SK-N-MC (cell line): ENCODE measurements at places on chromosomes 11 and 22.
A peak's percentile ranks its signal among the peaks of the same experiment; 100 is the strongest.

DNA sequence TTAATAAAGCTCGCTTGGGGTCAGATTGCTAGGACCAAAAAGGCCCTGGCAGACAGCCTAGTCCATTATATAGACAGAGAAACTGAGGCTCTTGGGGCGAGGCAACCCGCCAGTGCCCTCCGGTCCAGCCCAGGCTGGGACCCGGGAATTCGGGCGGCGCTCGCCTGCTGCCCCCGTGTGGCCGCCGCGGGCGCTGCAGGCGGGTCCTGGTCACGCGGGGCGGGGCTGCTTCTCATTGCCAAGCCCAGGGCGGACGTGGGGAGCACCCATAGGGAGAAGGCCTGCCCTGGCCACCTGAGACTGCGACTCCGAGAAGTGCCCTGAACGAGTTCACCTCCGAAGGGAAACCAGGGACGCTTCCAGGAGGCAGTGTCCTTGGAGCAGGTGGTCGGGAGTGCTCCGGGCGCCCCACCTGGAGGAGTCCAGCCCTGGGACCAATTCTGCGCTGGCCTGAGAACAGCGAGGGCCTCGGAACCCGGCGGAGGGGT, 36.0 kb upstream of the CSNK1E start:
- DNase-seq: no peak

DNA sequence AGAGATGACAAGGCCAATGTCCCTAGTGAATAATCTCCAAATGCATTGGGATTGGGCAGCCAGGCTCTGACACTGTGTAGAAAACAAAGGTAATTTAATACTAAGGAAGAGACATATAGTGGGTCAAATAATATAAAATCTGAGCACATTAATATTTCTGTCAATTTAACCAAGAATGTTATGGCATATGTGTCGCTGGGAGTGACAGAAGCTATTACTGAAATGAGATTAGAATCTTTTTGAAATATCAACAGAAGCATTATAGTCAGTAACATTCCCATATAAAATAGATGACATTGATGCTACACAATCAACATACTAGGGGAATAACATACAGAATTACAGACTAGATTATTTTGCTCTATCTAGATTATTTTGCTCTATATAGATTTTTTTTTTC, 114.0 kb downstream of the BLID start:
- DNase-seq: no peak

DNA sequence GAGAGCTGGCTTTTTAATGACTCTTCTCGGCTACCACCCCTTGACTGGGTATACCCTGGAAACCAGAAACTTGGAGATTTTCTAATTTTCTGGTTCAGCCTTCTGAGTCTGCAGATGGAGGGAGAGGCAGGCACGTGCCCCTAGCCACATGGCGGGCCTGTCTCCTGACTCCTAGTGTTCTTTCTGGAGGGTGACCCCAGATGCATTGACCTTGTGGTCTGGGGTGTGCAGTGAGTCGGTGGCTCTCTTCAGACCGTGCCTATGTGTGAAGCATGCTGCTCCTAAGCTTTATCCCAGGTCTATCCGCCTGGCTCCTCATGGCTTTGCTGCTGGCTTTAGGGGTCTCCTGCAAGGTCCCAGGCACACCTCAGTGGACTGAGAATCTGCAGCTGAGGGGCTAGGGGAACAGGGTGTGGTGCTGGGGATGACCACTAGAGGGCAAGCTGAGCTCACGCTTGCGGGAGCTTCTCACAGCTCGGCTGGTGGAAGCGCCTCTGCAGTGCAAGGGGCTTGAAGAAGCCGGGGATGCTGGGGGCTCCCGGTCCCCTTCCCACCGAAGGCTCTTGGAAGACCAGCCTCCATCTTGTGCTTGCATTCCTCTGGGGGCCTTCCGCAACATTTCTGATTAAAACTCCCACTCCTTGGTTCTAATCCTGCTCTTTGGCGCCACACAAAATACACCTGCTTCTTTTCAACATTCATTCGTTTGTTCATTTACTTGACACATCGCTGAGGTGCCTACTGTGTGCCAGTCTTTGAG, 51.8 kb downstream of the OTOG start:
- peak; percentile 3 for DNase-seq

- DNase-seq: no peak
These were observed 89.3 kb downstream of the PRR5L start for GRCh38 chr11:36385121-36385970.

DNA sequence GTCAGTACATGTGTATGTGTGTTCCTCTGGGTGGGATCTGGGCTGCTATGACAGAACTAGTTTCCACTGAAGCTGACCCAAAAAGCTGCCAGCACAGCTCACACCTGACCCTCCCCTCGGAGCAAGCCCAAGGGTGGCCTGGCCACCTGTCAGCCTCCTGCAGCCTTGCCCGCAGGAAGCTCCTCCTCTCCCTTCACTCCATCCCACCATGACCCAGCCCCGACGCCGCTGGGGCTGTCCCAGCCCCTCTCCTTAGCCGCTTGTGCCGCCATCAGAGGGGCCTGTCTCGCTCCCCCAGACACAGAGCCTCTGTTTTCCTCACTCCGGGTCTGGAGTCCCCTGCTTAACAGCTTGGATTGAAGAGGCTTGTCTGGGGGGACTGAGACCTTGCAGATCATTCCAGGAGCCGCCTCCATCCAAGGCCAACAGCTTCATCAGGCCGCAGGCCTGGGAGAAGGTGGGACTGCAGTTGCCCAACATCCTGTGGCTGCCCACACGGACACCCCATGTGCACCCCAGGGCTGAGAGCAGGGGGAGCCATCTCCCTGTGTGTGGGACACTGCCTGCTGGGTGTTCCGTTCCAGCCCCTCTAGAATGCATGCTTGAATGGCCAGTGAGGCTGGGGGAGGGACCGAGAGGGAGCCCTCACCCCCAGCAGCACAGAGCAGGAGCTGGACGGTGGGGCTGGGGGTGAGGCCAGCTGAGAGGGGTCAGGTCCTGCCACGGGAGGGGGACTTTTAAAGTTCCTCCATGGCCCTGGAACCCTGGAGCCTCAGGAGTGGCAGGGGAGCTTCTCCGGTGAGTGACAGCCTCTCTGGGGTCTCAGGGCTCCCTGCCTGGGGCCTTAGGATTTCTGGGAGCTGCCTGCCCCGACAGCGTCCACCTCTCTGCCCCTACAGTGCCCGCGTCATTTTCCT, 696 bp downstream of the MRGPRF start:
- DNase-seq: no peak

- DNase-seq: no peak
These were observed 5.0 kb downstream of the ZP1 start for GRCh38 chr11:60872124-60872960.

DNA sequence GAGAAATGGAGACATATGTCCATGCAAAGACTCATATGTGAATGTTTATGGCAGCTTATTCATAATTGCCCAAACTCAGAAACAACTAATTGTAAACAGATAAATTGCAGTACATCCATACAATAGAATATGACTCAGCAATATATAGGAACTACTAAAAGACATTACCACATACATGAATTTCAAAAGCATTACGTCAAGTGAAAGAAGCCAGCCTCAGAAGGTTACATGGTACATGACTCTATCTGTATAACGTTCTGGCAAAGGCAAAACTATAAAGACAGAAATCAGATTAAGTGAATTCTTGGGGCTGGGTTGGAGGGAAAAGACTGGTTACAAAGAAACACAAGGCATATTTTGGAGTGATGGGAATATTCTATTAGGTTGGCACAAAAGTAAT, 7.2 kb downstream of the KCTD21 start:
- no peak for DNase-seq

GRCh38 chr22:20829491-20830134, 29.0 kb downstream of the PI4KA start:
- DNase-seq: no peak

GRCh38 chr22:38038890-38039812, 18.1 kb upstream of the PICK1 start:
- DNase-seq: no peak

DNA sequence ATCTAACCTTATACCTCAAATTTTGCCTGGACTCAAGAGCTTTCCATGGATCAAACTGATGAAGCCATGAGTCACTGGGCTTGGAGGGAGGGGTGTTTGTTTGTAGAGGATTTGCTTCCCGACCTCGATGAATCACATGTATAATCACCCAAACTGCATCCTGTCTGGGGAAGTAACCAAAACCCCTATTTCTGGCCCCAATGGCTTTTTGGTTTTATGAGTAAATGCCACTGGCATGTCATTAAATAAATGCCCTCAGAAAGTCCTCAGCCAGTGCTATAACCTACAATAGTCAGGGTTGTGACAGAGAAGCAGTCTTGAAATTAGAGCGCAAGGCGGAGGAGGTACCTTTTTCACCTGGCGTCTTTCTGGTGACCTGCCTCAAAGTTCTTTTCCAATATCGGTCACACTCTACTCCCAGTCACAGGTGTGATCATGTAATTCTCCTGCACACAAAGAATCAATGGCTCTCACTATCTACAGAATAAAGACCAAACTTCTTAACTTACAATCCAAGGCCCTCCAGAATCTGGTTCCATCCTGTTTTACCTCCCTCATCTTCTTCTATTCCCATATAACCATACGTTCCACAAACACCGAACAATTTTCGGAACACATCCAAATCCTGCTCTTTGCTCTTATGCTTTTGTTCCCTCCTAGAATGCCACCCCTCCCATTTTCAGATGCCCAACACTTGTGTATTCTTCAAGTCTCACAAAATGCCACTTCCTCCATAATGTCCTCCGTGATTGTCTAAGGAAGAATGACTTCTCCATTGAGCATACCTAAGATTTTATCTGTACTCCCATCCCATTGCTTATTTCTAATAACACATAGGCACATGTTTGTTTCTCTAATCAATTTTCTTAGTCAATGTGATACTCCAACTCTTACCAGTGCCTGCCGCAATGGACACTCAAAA, 81.3 kb upstream of the BLID start:
- no peak for DNase-seq

- no peak for DNase-seq
These were observed 51.6 kb downstream of the TBC1D22A start for GRCh38 chr22:46813816-46814597.
